ENCODE measurements at places on chromosomes 1 and 21. TPM values are rescaled to one million over a fixed set of nuclear protein-coding genes. Genes with fewer than 3 reads are reported as not detected.

The UBE2G2 gene
- total RNA-seq, result 94.0 TPM

The PPT1 gene
- 81.3 TPM for total RNA-seq

The DCDC2B gene
- total RNA-seq, result not detected

The NUP133 gene
- 57.2 TPM for total RNA-seq

The WNT4 gene
- not detected for total RNA-seq

The CFHR1 gene
- total RNA-seq, result not detected

The RIPPLY3 gene
- 0.10 TPM for total RNA-seq

The SERTAD4 gene
- total RNA-seq, result not detected

The FCRL6 gene
- not detected for total RNA-seq

The CAPZA1 gene
- 242 TPM for total RNA-seq

Measured in activated naive CD4-positive, alpha-beta T cell treated with anti-CD3 and anti-CD28 coated beads for 36 hours (primary cell).